ENCODE measurements at places on chromosomes 3 and 15. TPM values are rescaled to one million over a fixed set of nuclear protein-coding genes. Genes with fewer than 3 reads are reported as not detected.

- DNase-seq = no peak
Observed at GRCh38 chr3:27680517-27681246, 41.4 kb downstream of the EOMES start.

EFL1 gene
- 54.8 TPM for total RNA-seq

- no peak for DNase-seq
Observed at GRCh38 chr3:147246906-147247305, 159.4 kb downstream of the ZIC4 start.

GRCh38 chr3:128707928-128708494, 18.0 kb upstream of the RAB7A start:
- no peak for DNase-seq

DNA sequence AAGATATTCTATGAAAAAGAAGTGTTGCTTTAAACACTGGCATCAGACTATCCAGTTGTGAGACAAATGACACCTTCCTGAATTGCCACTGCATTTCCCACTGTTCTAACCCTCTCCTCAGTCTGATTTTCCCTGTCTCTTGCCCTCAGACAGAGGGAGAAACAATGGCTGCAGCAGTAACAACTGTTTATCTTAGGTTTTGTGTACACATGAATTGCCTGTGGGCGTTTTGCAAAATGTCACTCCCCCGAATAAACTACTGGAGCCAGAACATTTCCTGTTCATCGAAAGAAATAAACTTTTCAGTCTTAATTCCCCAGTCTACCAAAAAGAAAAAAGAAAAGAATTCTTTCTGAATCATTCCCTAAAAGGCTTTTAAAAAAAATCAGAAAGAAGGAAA, 155.1 kb downstream of the MAGI1 start:
- peak; percentile 42 for DNase-seq

- no peak for DNase-seq
Observed at GRCh38 chr15:88389120-88389519, 78.1 kb downstream of the MRPL46 start.

DNA sequence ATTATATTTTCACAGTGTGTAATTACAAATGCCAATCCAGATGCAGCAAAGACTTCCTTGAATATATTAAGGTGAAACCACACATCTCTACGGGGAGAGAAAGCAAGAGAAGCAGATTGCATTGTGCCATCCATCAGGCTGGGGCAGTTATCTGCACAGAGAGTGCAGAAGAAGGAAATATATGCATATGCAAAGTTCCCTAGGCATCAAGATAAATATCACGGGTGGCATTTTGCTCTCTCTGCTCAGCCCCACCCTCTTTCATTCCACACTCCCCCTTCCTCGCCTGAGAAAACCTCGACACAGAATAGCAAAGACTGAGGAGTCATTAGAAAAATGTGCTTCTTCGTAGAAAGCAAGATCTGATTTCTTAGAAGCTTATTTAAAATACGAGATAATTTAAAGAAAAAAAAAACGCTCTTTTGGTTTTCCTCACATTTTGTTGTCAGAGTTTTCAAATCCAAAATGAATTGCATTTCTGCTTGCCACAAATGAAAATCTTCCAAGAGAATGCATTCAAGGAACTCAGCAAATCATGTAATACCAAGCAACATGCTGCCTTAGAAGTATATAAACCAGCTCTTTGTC, 283.2 kb upstream of the LMCD1 start:
- DNase-seq = no peak

DNAH12 gene
- total RNA-seq = 0.57 TPM

CD200 gene
- total RNA-seq = 6.9 TPM

- no peak for DNase-seq
Observed at GRCh38 chr3:105676621-105677300, 192.1 kb downstream of the CBLB start.

- peak; percentile 18 for DNase-seq
Observed at GRCh38 chr3:53162672-53163443, 1.8 kb downstream of the PRKCD start.

TRPM1 gene
- total RNA-seq = not detected

IL16 gene
- total RNA-seq = not detected

DNA sequence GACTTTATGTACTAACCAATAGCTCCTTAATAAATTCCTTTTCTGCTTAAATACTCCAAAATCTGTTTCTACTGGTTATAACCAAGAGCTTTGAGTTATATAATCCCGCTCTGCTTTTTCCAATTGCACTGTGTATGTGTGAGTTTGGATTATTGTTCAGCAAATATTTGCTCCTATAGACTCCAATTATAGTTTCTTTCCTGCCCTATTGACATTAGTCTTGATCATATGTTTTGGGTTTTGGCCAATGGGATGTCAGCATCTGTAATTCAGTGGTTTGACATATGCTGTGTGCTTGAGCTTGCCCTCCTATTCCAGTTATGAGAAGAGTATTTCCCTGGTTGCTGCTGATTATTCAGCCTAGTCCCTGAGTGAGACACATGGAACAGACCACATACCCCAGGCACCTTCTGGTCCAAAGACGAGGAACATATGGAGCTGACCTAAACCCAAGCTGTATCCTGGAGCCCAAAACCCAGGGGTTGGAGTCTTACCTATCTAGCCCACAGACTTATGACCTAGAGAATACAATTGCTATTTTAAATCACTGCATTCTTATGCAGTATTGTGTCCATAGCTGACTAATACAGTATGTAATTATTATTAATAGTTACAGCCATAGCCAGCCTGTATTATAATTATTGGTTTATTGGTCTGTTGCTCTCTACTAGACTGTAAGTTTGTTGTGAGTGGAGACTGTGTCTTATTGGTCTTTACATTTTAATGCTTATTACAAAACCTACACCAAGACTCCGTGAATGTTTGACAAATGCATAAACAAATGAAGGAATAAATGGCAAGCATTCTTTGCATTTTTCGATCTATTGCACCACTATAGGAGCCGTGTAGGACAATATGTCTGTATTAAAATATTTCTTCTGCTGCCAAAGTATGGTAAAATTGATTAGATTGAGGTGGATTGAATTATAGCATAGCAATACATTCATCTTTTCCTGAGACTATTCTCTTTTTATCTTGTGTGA, 11.7 kb upstream of the ZNF280D start:
- DNase-seq = no peak

DNA sequence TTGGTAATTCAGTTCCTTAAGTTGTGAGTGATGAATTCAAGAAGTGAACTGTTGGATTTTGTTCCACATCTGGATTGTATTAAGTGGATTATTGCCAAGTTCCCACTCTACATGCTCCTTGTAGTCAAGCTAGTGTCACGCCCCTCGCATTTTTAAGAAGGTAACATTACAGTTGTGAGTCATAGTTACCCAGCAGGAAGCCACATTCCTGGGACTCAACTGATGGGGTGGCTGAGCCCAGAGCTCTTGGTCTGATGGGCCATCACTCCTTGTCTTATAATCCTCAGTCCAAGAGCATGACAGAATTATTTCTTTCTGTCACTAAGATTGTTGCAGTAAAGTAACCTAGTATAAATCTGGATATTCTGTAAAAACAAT, 102.7 kb downstream of the PTPRG start:
- no peak for DNase-seq

GOLGA6L9 gene
- total RNA-seq = 6.7 TPM

GRCh38 chr3:172125963-172126457, 86.6 kb downstream of the FNDC3B start:
- DNase-seq = peak; percentile 63

GRCh38 chr3:150317469-150317868, 90.6 kb upstream of the TSC22D2 start:
- DNase-seq = no peak

RLBP1 gene
- total RNA-seq = not detected

MKRN3 gene
- not detected for total RNA-seq
